SIG-M5 (cell line): ENCODE measurements at places on chromosomes 2 and 18.

DNA sequence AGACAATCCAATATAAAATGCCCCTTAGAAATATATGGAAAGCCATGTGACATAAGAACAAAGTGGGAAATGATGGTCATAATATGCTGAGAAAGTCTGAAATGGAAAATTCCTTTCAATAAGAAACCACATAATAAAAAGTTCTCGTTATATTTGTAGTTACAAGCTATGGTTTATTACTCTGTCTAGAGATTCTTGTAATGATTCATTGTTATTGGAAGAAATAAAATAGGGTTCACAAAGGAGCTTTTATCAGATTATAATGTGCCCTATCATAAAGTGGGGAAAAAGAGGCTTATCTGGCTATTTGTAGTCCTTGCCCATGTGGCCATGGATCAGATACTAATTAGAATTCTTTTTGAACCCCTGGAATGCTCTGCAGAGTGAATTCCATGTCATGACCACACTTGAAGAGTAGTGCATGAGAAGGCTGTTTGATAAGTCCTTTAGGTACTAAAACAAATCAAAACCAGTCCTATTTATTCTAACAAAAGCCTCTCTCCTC is 420.7 kb upstream of the NRP2 start:
- no peak for DNase-seq

DNA sequence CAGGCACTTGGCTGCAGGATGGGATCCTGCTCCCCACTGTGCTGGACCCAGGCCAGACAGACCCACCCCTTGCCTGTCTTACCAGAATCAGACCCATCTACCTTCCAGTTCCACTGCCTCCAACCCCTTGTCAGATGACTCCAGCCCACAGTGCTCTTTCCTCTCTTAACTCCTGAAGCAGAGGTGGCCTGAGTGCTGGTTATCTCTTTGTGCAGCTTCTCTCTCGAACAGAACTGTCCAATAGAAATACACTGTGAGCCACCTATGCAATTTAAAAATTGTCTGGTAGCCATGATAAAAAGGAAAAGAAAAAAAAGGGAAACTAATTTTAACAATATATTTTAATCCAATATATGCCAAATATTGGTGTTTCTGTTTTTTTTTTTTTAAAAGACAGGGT is 160.2 kb upstream of the SMAD2 start:
- DNase-seq: no peak

DNA sequence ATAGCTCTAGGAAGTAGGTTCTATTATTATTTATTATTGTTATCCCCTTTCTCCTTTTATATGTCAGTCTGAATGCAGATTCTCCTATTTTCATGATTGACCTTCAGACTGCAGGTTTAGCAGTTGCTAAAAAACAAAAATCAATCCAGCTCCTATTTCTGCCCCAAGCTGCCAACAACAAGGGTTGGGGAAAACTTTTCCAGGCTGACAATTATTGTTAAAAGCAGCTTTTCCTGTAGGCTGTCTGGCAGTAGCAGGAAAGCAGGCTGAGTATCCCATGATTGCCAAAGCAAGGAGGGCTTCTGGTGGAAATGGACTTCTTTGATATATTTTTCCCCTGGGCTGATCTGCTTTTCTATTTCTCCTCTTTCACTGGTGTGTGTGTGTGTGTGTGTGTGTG is 78.0 kb upstream of the CTLA4 start:
- no peak for DNase-seq

DNA sequence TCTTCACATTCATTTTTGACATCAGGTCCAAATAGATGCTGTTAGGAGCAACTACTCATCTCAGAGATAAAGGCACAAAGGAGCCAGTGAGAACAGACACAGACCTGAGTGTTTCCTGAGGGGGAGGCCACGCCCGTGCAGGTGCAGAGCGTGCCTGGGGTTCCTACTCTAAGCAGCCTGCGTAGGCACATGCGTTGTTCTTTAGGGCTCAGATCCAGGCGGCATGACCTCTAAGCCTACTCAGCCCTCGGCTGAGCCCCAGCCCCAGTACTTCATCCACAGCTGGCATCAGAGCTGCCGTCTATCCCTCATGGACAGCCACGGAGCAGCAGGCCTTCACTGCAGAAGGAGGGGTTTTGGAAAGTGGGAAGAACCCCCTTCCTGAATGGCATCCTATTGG is 54.9 kb upstream of the PXDN start:
- DNase-seq: no peak

DNA sequence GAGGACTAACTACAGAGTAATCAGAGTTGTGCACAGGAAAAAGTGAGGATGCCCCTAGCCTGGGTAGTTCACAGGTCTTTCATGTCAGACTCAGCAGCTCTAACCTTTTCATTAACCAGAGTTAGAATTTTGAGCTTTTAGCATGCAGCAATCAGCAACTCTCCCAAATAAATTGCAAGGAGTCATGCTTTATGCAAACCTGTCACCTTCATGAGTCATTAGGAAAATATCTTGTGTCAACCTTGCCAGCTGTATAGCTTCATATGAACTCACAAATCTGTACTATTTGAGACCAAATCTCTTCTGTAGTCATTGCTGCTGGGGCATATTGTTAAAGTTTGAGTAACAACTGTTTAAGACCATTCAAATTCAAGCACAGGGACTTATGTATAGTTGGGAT is 382.3 kb upstream of the NT5C1B start:
- no peak for DNase-seq

GRCh38 chr18:56315363-56315762 is 323.0 kb downstream of the TXNL1 start:
- DNase-seq: no peak

GRCh38 chr2:177636672-177637071 is 244.1 kb downstream of the AGPS start:
- no peak for DNase-seq

DNA sequence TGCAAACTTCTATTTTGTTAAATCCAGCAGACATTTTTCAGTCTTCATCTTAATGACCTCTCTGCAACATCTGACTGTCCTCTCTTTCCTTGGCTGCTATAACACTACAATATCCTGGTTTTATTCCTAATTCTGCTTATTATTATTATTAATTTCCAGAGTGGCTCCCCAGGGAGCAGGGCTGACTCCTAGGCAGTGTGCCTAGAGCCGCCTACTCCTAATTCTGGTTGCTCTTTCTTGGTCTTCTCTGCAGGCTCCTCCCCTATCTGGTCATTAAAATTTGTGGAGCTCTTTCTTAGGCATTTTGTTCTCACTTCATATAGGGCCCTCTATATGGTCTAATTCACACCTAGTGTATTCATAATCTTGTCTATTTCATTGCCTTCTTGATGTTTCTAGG is 10.8 kb downstream of the LOXL3 start:
- DNase-seq: no peak

DNA sequence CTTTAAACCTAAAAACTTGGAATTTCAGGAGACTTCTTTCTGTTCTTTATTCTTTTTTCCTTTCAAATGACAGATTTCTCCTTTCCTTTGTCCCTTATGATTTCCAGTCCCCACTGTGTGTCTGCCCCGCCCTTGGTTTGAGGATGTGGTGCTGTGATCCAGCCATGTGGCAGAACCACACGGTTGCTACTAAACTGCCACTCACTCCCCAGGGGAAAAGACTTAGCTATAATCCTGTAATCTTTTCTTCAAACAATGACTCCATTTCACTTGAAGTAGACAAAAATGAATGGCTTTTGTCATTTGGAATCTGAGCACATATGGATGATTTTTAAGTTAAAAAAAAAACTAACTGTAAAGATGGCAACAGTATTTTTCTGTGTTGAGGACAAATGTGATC is 76.2 kb upstream of the STAM2 start:
- no peak for DNase-seq
